ENCODE measurements at places on chromosomes 13 and 19.

DNA sequence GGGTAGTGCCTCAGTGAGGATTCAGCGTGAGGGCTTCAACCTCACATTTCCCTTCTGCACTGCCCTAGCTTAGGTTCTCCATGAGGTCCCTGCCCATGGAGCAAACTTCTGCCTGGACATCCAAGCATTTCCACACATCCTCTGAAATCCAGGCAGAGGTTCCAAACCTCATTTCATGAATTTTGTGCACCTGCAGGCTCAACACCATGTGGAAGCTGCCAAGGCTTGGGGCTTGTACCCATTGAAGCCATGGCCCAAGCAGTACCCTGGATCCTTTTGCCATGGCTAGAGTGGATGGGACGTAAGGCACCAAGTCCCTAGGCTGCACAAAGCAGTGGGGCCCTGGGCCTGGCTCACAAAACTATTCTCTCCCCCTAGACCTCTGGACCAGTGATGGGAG, 877.1 kb upstream of the KLHL1 start:
- no peak for DNase-seq

- DNase-seq: no peak
Measured at GRCh38 chr13:106415442-106415841, 120.0 kb downstream of the EFNB2 start.

GRCh38 chr13:29125191-29125933, 305.2 kb downstream of the MTUS2 start:
- no peak for DNase-seq

DNA sequence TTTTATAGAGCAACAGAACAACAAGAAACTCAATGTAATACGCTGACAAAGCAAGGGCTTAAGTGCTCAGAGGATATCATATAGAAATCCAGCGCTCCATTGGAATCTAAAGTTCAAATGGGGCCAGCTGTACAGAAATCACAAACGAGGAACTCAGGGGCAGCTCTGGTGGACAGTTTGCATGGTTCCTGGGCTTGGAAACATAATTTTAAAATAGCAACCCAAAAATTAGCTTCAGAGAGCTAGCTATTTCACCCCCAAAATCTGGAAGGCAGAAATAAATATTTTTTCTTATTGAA, 19.2 kb upstream of the LATS2 start:
- no peak for DNase-seq

GRCh38 chr13:40605573-40605972, 60.9 kb downstream of the FOXO1 start:
- DNase-seq: no peak

DNA sequence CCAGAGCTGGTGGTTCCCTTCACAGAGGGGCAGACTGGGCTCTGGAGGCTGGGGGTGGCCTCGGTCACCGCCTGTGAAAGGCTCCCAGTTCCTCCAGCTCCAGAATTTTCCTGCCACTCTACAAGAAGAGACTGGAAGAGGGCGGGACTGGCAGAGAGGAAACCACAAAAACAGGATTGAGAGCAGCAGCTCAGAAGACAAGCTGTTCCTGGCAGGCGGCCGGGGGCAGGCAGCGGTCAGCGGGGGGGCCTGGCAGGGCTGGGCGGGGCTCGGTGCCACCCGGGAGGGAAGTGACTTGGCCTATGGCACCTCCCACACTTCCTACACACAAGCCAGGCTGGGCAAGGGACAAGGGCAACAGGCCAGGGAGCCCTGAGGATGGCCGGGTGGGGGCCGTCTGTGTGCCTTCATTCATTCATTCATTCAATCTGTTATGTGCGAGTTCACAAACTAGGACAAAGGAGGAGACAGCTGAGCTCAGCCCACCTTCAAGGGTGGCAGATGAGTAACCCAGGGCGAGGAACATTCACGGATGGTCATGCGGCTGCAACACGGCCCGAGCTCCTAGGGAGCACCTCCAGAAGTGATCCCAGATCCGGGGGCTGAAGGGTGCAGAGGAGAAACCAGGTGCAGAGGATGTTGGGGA, 16.9 kb upstream of the BTBD2 start:
- no peak for DNase-seq

DNA sequence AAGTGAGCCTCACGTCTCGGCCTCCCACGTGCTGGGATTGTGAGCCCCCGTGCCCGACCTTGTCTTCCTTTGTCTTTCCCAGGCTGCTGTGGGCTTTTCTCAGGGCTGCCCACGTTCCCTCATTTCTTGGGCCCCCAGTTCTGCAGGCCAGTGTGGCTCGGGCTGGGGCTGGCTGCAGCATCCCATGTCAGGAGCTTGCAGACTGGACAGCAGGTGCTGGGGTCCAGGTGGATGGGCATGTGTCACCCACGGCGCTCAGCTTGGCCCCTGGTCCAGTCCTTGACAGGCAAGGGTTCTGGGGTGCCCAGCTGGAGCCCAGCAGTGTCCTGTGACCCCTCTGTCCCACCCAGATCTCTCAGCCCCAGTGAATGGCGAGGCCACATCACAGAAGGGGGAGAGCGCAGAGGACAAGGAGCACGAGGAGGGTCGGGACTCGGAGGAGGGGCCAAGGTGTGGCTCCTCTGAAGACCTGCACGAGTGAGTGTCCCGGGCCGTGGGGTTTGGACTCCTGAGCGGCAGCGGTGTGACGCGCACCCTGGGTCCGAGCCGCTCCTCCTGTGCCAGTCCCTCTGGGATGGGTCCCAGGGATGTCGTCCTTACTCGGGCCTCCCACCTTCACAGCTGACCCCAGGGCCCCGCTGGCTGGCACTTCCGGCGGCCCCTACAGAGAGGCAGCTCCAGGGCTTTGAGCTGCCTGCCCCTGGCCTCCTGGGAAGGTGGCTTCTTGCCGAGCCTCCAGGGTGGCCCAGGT, 17.3 kb downstream of the PLIN4 start:
- DNase-seq: no peak

- DNase-seq: no peak
Measured at GRCh38 chr13:80458543-80458942, 117.6 kb upstream of the SPRY2 start.

DNA sequence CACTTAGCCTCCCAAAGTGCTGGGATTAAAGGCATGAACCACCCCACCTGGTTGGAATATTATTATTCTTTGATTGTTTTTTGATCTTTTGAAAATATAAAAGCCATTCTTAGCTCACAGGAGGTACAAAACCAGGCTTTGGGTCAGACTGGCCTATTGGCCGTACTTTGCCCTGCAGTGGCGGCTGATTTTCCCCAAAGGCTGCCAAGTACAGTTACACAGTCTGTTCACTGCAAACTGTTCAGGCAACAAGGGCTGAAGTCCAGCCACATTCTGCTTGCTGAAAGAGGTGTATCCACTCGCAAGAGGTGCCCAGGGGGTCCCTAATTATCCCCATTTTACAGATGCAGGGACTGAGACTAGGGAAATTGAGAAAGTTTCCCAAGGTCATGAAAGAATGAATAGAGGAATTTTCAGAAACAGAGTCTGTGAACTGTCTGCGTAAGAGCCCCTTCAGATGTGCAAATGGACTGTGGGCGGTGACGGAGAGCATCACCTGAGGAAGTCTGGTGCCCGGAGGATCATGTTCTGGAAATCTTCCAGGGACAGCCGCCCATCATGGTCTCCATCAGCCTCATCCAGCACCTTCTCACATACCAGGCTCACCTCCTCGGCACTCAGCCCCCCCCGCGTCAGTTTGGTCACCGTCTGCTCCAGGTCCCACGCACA, 9.0 kb downstream of the CIB3 start:
- no peak for DNase-seq

GRCh38 chr13:60175571-60175970, 11.8 kb upstream of the DIAPH3 start:
- DNase-seq: no peak

GRCh38 chr13:105513448-105513847, 1022.0 kb downstream of the EFNB2 start:
- no peak for DNase-seq

DNA sequence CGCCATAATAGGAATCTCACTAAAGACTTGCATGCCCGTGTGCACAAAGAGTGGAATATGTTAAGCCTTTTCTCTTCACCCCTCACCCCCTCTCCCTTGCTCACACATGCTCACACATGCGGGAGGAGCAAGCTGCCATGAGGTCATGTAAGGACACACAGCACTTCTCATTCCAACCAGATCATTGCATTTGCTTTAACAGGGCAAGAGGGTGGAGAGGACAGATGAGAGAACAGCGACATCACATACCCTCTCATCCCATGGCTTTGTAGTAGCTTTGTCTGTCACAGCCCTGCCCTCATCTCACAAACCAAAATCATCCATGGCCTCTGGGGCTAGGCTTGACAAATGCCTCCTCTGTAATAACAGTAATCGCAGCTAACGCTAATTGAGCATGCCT, 145.6 kb upstream of the FRY start:
- DNase-seq: no peak
